Activated naive CD4-positive, alpha-beta T cell treated with anti-CD3 and anti-CD28 coated beads for 36 hours (primary cell): ENCODE measurements at places on chromosomes 4 and X.

DNA sequence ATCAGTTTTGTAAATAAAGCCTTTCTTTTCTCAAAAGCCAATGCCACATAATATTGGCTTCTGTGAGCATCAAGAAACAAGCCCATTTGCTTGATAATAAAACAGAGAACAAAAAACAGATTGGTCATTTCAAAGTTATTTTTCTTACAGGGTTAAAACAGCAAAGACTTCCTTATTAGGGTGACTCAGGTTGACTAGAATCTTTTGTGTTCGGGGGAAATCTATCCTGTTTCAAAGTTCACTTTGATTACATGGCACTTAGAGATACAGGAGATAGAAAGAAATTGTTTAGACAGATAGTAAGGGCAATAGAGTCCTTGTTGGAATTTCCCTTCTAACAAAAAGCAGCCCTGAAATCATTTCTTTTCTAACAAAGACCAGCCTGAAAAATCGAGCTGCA, 170.0 kb upstream of the GLRA2 start:
- no peak for DNase-seq

DNA sequence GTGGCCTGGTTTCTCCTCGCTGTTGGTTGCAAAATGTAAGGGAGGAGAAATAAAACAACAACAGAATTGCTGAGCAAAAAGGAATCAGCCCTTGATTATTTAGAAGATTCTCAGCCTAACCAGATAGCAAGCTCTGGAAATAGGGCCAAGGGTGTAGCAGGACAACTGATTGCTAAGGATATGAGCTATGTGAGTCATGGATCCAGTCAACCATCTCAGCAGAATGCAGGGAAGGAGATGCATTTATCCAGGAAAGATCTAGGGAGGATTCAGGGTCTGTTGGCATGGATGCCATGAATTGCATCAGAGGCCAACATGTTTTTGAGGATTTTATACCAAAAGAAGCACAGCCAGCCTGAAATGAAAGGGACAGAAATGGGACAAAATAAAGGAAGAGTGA, 2.2 kb upstream of the XAGE3 start:
- DNase-seq: no peak

GRCh38 chrX:44829832-44830231, 14.0 kb upstream of the DUSP21 start:
- DNase-seq: no peak

GRCh38 chr4:102717448-102718092, 43.2 kb downstream of the MANBA start:
- DNase-seq: no peak

DNA sequence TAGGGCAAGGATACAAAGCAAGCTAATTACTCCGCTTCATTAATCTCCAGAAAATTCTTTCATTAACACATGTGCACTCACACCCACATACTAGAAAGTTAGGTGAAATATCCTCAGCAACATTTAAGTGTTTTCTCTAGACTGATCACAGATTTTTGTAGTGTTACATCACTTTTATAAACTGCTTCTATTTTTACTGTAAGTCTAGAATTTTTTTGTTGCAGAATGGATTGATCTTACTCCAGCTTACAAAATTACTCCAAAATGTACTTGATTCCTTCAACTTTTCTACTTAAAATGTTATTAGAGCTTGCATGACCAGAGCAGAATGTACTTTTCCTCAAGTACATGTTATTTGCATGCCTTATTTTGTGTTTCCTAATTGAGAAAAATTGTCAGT, 2325.2 kb downstream of the PCDH7 start:
- no peak for DNase-seq

DNA sequence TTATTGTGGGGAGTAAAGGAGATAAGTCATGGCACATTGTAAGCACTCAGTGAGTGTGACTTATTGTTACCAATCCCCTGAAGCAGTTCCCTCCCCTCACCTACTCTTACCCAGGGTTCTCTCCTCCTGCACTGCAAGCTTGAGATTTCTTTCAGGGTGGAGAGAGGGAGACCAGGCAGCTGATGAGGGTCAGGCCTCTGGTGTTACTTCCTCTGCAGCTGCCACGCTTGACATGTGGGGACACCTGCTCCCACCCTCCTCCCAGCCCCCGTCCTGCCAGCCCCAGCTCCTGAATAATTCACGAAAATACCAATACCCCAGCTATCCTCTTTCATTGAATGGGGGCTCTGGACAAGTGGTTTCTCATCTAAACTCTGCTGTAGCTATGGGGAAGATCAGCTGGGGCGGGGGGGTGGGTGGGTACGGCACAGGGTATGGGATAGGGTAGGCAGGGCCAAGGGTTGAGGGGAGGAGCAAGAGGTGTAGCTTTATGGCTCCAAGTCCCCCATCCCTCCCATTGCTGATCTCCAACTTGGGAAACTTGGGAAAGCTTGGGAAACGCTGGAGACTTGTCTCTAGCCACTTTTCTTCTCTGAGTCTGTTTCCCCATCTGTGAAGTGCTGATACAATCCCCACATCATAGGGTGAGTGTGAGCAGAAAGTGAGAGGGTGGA, 148.5 kb upstream of the PJA1 start:
- no peak for DNase-seq

GRCh38 chrX:118971552-118971951, 2.9 kb upstream of the LONRF3 start:
- no peak for DNase-seq

DNA sequence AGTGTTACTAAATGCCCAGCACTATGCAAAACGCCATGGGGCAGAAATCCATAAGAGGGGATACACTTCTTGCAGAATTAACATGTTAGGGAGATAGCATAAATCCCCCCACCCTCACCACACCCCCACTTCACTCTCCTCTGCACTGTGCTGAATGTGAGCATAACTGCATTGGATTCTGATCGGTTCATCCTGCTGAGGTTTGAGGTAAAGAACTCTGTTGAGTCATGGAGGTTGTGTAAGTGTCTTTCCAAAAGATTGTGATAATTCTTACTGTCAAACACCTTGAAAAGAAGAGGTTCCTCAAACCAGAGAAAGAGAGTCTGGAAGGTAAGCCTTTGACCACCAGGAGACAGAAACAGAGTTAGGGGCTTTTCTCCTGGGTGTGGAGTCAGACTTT, 43.6 kb downstream of the RBM47 start:
- no peak for DNase-seq

DNA sequence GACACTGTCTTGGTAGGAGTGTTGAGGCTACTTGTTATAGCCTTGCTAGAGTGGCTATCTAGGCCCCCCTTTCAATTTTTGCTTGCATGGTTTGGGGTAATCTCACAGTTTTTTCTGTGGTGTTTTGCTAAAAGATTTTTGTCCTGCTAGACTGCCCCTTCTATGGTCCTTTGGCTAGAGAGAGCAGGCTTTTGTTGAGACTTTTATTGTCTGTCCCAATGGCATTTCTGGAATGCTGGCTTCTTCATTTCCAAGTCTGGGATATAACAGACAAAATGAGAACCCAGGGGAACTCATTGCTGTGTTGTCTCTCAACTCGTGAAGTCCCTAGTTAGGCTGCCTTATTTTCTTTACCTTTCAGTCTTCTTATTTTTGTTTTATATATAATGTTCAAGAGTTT, 160.2 kb upstream of the ZC4H2 start:
- no peak for DNase-seq

- no peak for DNase-seq
Observed at GRCh38 chr4:1039493-1040343, 28.3 kb downstream of the FGFRL1 start.

- DNase-seq: no peak
Observed at GRCh38 chrX:107603429-107604159, 24.7 kb upstream of the PRPS1 start.
